ENCODE measurements at places on chromosomes 2 and 18. TPM values are rescaled to one million over a fixed set of nuclear protein-coding genes. Genes with fewer than 3 reads are reported as not detected.

DNAJC5G gene
- not detected for total RNA-seq

DNA sequence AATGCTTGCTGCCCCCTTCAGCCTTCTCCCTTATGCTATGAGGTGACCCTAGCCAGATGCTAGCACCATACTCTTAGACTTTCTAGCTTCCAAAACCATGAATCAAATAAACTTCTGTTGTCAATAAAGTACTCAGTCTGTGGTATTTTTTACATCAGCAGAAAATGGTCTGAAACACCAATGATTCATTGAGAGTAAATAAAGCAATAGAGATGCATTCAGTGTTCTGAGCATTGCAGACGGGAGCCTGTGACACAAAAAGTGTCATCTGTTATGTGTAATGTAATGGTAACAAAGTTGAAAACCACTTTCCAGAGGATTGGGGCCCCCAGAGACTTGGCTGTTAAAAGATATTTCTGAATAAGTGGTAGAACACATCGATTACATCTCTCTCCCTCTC is 758.0 kb upstream of the NRXN1 start:
- DNase-seq: no peak

GRCh38 chr2:79824086-79824786 is 311.4 kb downstream of the CTNNA2 start:
- no peak for DNase-seq

DNA sequence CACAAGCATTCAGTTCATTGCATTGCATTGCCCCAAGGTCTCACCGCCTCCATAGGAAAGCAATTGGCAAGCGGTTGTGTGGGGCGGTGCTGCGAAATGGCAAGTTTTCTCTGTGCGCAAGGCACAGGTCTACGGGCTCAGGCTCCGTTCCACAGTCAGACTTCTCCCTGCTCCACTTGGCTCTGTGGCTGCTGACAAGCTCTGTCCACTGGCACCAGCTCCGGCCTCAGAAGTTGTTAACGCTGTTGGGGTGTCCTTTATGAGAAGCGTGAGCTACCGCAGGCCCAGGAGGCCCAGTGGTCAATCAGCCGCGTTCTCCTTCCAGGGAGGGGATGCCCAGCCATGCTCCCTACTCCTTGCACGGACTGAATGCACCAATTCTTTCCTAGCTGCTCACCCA is 87.0 kb upstream of the GATA6 start:
- DNase-seq: no peak

ACTG2 gene
- 679 TPM for total RNA-seq

GRCh38 chr2:34578641-34579040 is 979.5 kb upstream of the FAM98A start:
- no peak for DNase-seq

GRCh38 chr18:77380695-77381094 is 131.0 kb downstream of the GALR1 start:
- no peak for DNase-seq

DNA sequence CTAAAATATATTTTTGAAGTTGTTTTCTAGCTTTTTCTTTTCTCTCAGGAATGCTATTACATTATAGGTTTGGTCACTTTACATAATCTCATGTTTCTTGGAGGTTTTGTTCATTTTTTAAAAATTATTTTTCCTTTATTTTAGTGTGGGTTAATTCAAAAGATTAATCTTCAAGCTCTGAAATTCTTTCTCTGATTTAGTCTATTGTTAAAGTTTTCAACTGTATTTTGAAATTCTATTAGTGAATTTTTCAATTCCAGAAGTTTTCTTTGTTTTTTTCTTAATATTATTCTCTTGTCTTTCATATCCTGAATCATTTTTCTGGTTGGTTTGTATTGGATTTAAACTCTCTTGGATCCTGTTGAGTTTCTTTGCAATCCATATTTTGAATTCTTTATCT is 80.4 kb downstream of the MSTN start:
- DNase-seq: no peak

SEPTIN10 gene
- 151 TPM for total RNA-seq

BMP10 gene
- total RNA-seq: not detected

- DNase-seq: no peak
Observed at GRCh38 chr2:196783431-196784094, 15.9 kb downstream of the GTF3C3 start.

DNA sequence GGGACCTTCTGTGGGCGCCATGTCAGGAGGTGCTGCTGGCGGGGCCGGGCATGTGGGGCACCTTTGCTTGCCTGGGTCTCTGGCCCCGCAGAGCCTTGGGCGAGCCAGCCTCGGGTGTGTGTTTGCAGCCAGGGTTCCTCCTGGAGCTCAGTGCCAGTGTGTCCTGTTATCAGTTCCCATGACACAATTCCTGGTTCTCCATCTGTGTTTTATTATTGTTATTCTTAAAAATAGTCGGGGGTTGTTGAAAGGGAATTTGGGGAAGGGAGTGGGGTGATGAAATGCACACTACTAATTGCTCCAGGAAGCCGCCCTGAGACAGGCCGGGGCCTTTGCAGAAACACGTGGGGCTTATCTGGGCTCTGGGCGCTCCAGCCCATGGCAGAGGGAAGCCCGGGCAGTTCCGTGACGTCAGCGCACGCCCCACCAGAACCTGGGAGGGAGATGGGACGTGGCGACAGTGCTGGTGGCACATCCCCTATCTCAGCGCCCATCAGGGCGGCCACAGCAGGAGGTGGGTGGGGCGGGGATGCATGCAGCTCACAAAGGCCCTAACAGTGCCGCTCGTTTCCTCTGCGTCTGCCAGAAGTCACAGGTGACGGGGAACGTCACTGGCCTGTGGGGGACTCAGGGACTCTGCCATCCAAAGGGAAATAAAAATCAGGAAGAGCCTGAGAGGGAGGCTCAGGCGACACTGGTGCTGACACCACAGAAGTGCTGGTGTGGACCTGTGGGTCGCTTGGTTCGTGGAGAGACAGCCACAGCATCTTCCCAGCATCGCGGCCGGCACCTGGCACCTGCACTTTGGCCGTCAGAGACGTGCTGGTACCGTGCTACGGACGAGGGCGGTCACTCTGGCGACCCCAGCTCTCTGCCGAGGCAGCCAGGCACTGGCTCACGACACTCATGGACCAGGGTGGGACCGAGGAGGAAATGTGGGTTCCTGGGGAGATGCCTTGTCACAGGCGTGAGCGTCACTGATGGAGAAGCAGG is 131.0 kb downstream of the NFATC1 start:
- peak; percentile 6 for DNase-seq

GRCh38 chr2:12429779-12430406 is 286.8 kb upstream of the TRIB2 start:
- no peak for DNase-seq

DNA sequence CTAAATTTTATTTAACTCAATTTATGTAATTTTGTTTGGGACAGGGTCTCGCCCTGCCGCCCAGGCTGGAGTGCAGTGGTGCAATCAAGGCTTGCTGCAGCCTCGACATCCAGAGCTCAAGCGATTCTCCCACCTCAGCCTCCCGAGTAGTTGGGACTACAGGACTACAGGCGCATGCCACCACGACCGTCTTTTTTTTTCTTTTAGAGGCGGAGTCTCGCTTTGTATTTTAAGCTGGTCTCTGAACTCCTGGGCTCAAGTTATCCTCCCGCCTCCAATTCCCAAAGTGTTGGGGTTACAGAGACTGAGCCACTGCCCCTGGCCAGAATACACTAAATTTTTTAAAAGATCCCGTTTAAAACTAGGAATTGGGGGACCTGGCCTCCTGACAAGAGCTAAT is 18.5 kb downstream of the WNT10A start:
- no peak for DNase-seq

FAM110C gene
- 47.1 TPM for total RNA-seq

GRCh38 chr2:12396699-12397098 is 320.0 kb upstream of the TRIB2 start:
- no peak for DNase-seq

DNA sequence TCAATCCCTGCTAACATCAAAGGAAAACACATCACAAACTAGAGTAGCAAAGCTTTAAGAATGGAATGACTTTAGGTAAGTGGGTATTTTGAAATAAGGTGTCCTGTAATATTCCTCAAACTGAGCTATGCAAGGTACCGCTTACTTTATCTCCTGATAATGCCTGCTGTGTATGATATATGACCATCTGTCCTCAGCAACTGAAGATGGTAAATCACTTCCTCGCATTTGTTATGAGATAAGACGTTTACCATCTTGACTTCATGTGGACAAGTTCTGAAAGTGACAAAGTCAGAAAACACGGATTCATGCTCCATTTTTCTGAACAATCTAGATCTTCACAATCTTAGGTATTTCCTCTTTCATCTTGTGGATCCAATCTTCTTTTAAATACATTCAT is 49.3 kb upstream of the PTPRM start:
- DNase-seq: no peak

GRCh38 chr2:97936199-97936598 is 59.5 kb downstream of the TMEM131 start:
- DNase-seq: peak; percentile 35

DNA sequence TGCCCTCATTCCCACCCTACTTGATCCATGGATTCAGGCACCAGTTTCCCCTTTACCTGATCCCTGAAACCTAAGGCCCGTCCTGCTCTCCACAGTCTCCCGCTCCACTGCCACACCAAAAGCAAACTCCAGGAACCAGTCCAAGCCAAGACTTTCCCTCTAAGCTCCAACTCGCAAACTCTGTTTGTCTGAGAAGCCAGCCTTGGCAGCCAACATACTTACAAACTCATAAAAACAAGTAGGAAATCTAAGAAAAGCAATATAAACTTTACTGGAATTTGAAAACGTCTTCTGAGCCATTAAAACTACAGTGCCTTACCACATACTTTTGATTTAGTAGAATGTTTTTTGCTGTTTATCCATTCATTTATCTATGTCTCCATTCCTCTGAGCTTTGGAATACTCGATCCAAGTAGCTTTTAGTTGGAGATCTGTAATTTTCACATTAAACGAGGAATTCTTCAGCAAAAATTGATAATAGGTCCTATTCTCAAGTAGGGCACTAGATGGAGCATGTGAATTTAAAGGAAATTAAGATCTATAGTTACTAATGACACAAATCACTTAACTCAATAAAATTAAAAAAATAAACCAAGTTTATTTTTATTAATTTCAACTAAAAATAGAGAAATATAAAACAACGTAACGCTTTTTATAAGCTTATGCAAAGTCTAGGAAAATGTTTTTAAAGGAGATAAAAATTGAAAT is 199.7 kb downstream of the MYO3B start:
- DNase-seq: peak; percentile 10

DNA sequence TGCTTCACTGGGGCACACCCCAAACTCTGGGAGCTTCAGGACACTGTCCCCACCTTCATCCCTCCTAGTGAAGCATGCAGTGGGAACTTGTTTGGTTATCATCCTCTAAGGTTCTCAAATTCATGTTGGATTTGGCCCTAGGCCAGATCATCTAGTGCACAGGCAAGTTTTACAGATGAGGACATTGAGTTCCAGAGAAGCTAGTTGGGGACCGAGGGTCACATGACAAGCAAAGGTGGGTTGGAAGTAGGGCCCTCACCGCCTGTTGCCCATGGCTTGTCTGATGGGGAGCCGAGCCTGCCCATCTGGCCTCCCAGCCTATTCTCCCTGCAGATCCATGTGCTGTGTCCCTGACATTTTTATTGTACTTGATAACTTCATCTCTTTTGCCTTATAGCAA is 2.8 kb downstream of the PRKCE start:
- DNase-seq: no peak

GRCh38 chr2:234375176-234375880 is 121.6 kb downstream of the ARL4C start:
- no peak for DNase-seq

DNA sequence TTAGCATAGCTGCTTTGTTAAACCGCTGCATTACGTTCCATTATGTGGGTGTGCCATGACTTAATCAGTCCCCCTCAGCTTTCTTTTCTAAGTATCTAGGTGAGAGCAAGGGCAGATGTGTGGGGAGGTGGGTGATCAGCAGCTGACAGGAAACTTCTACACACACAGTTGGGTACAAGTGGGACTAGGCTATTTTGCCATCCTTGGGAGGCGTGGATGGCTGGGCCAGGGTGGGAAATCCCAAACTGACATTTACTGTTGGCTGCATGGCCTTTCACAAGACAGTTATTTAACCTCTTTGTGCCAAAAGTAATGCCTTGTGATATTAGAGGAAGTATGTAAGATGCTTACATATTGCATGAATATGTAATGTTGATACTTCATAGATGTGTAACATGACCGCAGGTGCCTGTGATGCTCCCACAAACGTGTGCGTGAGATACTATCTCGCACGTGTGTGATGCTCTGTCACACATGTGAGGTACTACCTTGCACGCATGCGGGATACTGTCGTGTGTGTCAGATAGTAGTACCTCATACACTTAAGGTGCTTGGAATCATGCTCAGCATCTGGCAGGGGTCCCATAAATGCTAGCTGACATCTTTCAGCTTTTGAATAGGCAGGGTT is 314.5 kb downstream of the PRKCE start:
- DNase-seq: no peak

DNA sequence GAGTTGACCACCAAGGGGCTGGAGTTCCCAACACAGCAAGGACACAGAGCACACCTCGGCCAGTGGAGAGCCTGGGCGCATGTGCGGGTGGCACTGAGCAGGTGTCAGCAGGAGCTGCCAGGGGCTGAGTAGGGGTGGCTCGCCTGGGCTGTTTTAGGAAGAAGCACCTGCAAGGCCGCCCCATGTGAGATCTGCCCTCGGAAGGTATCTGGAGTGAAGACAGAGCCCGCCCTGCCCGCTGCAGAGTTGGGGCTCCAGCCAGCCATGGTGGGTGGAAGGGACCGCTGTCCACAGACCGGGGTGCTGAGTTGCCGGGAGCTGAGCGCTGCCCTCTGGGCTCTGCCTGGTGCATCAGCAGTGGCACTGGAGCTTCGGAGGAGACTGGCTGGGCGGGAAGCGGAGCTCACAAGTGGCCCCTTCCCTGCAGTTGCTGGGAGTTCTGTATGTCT is 35.2 kb downstream of the MTERF4 start:
- DNase-seq: no peak

LAMA3 gene
- total RNA-seq: 71.8 TPM
